ENCODE measurements at places on chromosomes 16 and 17.

DNA sequence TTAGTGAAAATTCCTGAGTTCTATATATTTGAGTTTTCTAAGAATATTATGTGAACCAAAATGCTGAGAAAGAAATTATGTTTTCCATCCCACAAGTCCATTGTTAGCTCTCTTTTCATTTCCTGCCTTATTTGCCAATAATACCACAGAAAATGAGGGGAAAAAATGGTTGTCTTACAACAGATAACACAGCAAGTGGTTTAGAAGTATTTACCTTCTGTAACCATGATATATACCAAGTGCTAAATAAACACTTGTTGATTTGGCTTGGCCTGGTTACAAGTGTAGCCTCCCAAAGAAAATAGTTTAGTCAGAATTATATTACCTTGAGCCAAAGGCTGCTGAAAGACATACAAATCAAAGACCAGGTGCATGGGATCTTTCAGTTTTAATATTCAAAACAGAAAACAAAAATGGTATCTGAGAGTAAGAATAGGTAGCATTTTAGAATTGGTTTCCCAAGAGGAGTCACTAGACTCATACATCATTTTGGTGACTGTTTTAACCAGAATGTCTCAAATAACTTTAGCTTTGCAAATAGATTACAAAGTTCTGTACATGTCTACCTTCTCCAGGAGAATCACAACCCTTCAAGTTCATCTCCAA lies 439.8 kb upstream of the DYNLRB2 start:
- DNase-seq, result no peak

DNA sequence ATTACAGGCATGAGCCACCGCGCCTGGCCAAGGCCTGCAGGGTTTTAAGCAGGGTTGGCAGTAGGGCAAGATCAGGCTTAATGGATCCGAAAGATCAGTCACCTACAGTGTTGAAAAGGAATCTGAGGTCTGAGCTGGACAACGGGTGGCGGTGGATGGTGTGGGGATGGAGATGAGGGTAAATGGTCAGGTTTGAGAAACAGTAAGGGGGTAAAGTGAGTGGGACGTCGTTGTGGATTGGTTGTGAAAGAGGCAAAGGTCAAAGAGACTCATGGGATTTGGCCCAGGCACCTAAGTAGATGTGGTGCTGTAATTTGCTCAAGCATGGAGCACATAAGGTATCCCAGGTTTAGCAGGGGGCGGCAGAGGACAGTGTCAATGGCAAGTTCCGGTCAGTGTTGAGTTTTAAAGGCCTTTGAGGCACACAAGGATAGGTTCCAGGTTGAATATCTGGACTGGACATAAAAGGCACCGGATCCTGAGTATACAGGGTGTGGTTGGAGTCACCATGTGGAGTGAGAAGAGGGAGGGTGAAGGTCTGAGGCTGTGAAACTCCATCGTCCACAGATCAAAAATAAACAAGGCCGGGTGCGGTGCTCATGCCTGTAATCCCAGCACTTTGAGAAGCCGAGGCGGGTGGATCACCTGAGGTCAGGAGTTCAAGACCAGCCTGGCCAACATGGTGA lies 1.1 kb upstream of the SLC16A5 start:
- no peak for DNase-seq

GRCh38 chr17:32103476-32104113 lies 38.7 kb upstream of the RHOT1 start:
- DNase-seq, result no peak

GRCh38 chr16:81198635-81199034 lies 39.9 kb upstream of the BCO1 start:
- DNase-seq, result no peak

- DNase-seq, result no peak
Measured at GRCh38 chr16:606656-607307, 16.9 kb downstream of the RAB40C start.

- DNase-seq, result no peak
Measured at GRCh38 chr17:79664930-79665737, 54.3 kb upstream of the RBFOX3 start.

DNA sequence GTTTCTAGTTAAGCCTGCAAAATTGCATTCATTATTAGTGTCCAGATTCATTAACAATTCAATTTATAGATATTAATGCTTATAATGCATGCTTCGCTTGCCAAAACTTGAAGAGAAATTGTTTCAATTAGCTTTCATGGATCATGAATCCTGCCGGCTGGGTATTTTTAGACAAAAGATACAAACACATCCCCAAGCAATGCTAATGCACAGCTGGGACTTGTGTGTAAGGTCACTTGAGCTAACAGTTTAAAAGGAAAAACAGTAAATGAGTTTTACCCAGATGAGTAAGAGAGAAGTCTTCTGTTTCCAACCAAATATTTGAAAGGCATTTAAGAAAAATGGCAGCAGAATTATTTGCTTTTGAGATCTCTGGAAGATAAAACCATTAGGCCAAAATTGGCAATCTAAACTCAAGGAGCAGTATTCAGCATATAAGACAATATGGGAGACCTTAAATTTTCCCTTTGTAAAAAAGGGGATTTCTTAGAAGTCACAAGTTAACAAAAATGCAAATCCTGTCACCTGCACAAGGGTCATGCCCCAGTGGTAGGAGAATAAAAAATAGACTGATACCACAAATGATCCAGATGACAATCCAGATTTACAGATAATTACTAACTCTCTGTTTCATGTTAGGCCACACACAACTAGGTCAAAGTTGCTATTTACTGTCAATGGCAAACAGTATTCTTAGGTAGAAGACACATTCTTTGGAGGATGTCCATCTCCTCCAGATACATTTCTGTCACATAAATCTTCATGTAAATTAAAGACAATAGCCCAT lies 418.4 kb upstream of the PMFBP1 start:
- no peak for DNase-seq

- no peak for DNase-seq
Measured at GRCh38 chr16:65343556-65343955, 221.7 kb upstream of the CDH11 start.

GRCh38 chr16:49647673-49648072 lies 208.2 kb downstream of the ZNF423 start:
- DNase-seq, result no peak

DNA sequence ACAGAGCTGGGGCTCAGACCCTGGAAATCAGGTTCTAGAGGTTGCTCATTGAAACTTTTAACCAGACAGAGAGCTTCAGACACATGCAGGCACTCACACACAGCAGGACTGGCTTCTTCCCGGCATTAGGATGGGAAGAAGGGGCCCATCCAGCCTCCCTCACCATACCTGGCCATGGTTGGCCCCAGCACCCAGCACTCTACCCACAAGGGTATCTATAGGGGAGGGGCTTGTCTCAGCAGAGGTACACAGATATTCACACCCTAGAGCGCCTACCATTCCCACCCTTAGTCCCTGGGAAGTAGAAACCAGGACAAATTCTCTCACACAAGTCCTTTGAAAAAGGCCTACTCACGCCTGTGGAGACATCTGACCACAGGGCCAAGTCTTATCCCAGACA lies 20.5 kb upstream of the CCL2 start:
- no peak for DNase-seq

- DNase-seq, result peak; percentile 45
Measured at GRCh38 chr17:43905985-43906852, 1.1 kb downstream of the MPP2 start.

- no peak for DNase-seq
Measured at GRCh38 chr16:86716649-86717048, 138.3 kb downstream of the FOXL1 start.

- peak; percentile 62 for DNase-seq
Measured at GRCh38 chr17:67221062-67221998, 23.7 kb downstream of the HELZ start.

GRCh38 chr16:893360-893759 lies 77.4 kb downstream of the LMF1 start:
- DNase-seq, result no peak

- DNase-seq, result no peak
Measured at GRCh38 chr17:3645310-3645709, 8.8 kb downstream of the CTNS start.

DNA sequence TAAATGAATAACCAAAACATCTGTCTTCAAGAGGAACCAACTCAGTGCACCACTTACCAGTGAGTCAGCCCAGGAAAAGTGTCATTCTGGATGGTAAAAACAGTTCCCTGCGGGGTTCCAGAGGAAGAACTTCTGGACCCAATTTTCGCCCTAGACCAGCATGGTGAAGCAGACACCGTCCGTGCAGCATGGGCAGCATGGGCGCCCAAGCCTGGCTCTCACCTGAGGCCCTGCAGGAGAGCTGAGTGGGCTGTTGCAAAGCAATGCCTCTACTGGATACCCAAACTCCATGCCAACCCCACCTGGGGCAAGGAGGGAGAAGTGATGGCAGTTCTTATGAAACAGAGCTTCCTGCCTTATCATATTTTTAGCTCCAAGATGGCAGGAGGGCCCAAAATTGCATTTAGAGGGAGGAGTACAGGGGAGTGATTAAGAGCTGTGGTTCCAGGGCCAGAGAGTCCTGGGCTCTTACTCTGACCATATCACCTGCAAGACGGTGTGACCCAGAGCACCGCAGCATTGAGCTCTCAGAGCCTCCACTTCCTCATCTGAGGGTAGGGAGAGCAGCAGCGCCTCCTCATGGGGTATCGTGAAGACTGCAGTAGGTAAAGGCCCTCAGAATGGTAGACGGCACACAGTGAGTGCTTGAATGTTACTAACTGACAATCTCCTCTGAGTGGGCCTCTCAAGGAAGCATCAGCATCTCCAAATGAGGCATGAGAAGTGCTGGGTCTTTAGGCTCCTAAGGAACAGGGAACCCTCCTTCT lies 16.6 kb upstream of the INPP5K start:
- peak; percentile 60 for DNase-seq

GRCh38 chr16:11572301-11572995 lies 14.3 kb downstream of the LITAF start:
- DNase-seq, result peak; percentile 79

- DNase-seq, result no peak
Measured at GRCh38 chr17:62600805-62601204, 26.7 kb upstream of the MRC2 start.

DNA sequence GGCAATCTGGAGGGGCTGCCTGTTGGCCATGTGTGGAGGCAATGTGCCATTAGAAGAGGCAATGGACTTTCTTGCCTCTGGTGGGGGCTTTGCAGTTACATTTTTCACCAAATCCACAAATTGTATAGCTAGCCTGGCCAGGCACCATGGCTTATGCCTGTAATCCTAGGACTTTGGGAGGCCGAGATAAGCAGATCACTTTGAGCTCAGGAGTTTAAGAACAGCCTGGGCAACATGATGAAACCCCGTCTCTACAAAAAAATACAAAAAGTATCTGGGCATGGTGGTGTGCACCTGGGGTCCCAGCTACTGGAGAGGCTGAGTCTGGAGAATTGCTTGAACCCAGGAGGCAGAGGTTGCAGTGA lies 2.7 kb upstream of the RNF112 start:
- DNase-seq, result no peak

DNA sequence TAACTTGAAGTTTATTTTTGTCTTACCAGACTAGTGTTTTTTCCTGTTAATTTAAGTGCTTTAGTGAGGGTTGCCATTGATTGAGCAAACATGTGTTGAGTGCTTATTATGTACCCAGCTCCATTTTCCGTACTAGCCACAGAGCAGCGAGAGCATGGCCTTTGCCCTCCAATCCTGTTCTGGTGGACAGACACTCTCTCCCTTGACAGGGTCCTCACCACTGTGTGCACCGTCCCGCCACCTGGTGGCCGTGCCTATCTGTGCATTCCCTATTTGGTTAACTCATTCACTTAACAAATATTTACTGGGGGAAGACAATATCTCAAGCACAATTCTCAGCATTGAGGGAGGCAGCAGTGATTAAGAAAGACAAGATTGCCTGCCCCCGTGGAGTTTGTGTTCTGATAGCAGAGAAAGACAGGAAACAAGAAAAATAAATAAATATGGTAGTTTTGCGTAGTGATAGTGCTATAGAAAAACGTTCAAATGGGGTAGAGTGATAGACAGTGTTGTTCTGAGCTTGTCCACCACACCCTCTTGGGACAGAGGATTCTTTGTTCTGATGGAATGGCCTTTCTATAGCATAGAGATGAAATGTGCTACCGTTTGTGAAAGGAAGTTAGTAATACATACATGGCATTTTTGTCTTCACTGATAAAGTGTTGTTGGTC lies 13.0 kb downstream of the CDH13 start:
- peak; percentile 54 for DNase-seq

DNA sequence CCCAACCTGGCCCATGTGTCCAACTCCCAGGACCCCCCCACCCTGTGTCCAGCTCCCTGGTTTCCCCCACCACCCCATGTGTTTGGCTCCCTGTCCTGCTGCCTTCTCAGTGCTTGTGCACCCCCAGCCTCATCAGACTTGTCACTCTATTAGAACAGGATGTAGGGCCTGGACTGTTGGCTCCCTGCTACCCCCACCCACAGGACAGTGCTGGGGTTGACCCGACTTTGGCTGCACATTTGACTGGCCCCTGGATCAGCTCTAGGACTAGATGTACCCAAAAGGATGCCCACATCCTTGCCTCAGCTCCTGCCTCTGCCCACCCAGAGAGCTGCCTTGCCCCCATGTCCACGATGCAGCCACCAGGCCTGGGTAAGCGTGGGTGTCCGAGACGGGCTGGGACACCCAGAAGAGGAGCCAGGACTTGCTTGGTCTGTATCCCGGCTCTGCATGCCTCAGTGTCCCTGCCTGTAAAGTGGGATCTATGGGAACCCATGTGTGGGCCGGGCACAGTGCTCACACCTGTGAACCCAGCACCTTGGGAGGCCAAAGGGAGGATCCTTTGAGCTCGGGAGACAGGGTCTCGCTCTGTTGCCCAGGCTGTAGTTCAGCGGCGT lies 1.5 kb upstream of the CCDC57 start:
- no peak for DNase-seq

GRCh38 chr16:29649588-29650494 lies 13.2 kb upstream of the SPN start:
- DNase-seq, result no peak

GRCh38 chr16:73848993-73849392 lies 447.6 kb upstream of the PSMD7 start:
- DNase-seq, result no peak

DNA sequence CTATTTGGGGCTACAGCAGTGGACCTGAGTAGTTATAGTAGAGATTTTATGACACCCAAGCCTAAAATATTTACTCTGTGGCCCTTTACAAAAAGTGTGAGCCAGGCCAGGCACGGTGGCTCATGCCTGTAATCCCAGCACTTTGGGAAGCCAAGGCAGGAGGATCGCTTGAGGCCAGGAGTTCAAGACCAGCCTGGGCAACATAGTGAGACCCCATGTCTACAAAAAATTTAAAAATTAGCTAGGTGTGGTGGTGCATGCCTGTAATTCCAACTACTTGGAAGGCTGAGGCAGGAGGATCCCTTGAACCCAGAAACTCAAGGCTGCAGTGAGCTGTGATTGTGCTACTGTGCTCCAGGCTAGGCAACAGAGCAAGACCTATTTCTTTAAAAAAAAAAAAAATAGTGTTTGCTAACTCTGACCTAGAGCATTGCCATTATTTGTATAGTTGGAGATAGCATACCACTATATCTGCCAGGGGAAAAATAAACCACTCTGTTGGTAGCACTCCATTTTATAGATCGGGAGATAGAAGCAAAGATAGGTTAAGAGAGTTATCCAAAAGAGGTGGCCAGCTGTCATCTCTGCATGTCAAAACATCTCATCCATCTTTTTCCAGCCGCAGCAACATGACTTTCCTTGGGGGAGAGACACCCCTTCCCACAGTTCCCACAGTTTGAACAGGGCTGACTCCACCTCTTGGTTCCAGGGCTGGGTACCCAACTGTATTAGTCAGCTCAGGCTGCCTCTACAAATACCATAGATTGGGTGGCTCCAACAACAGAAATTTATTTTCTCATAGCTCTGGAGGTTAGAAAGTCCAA lies 3.0 kb upstream of the ITPRIPL2 start:
- no peak for DNase-seq

- DNase-seq, result no peak
Measured at GRCh38 chr17:74858672-74859458, 820 bp downstream of the GRIN2C start.

All from CD4-positive, alpha-beta T cell treated with Interferon alpha-2 for 1 hour (primary cell).